T-helper 17 cell (primary cell): ENCODE measurements at places on chromosomes 12 and 14.

GRCh38 chr14:74501135-74501614 is 7.6 kb downstream of the ISCA2 start:
- DNase-seq = no peak

GRCh38 chr12:58174316-58174715 is 232.9 kb downstream of the ATP23 start:
- no peak for DNase-seq

- no peak for DNase-seq
These were observed 63.9 kb upstream of the PTGR2 start for GRCh38 chr14:73787486-73788316.

- DNase-seq = no peak
These were observed 57.2 kb downstream of the HMGA2 start for GRCh38 chr12:65881348-65881961.

GRCh38 chr12:10739157-10740118 is 16.3 kb upstream of the YBX3 start:
- no peak for DNase-seq

DNA sequence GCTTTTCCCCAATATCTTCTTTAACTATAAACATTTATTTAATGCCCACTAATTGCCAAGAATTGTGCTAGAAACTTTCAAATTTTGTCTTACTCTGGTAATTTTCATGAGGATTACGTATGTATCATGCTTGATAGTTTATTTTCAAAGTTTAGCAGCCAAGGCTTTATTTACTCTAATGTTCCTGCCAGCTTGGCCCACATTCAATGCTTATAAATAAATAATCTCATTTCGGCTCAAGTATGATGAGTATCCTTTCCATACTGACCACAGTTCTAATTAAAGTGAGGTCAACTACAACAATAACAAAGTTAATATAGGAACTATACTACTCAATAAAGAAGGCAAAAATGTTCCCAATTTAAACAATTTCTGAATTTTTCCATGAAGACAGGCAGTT is 259.2 kb downstream of the MED13L start:
- no peak for DNase-seq

DNA sequence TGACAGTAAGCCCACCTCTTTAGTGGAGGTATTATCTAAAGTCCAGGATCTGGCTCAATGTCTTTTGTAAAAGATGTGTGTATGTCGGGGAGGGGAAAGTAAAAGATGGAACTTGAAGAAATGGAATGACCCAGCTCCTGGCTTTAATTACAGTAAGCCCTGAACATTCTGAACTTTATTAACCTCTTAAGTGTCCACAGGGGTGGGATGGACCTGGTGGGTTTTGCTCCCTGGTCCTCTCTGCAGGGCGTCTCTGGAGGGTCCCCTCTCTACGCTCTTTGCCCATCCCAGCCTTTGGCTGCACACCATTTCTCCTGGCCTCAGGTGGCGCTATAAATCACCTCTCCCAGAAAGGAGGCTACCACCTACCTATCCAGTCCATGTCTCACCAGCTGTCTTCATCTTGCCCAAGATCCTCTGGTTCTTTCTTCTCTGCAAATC is 3.7 kb upstream of the CISTR start:
- DNase-seq = no peak

- no peak for DNase-seq
These were observed 526 bp downstream of the MLXIP start for GRCh38 chr12:122079033-122079531.

- no peak for DNase-seq
These were observed 18.2 kb upstream of the WSCD2 start for GRCh38 chr12:108110844-108111243.

DNA sequence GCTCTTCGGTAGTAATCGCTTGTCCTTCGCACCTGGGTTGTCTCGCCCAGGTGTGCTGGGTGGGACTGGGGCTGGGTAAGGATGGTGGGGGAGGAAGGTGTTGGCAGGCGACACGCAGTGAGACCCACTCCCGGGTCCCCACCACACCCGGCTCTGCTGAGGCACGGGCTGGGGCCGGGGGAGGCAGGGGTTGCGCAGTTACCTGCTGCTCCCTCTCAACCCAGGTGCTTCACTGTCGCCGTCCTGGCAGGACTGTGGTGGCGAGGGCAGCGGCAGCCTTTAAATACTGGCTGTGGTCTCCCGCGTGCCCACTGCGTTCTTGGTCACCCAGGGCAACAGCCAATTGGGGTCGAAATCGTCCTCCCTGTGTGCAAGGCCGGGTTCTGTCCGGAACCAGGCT is at the start of gene CCER1:
CCER1 (minus strand) TSS at position 256 of the 400 bp plus-strand sequence. CDS start 434 bp downstream, outside the sequence.
- DNase-seq = no peak

DNA sequence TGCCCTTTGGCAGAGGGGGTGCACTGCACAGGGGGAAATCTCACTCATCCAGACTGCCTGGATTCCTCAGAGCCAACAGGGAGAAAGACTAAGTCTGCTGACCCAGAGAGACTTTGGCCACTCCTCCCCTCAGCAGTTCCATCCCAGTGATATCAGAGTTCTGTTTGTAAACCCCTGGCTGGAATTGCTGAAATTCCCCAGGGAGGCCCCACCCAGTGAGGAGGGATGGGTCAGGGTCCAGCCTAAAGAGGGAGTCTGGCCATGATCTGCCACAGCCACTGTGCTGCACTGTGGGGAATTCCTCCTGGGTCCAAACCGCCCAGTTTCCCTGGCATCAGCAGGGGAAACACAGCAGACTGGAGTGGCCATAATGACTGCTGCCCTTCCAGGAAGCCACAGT is 54.9 kb upstream of the USP15 start:
- no peak for DNase-seq

- DNase-seq = no peak
These were observed 8.7 kb upstream of the RNASE4 start for GRCh38 chr14:20675669-20676068.

GRCh38 chr14:90733139-90733808 is 83.0 kb downstream of the TTC7B start:
- no peak for DNase-seq

- DNase-seq = no peak
These were observed 90.0 kb downstream of the SINHCAF start for GRCh38 chr12:31235868-31236395.

- DNase-seq = no peak
These were observed 42.2 kb downstream of the JAG2 start for GRCh38 chr14:105126126-105126980.

GRCh38 chr14:103613517-103613916 is 15.5 kb upstream of the KLC1 start:
- no peak for DNase-seq

DNA sequence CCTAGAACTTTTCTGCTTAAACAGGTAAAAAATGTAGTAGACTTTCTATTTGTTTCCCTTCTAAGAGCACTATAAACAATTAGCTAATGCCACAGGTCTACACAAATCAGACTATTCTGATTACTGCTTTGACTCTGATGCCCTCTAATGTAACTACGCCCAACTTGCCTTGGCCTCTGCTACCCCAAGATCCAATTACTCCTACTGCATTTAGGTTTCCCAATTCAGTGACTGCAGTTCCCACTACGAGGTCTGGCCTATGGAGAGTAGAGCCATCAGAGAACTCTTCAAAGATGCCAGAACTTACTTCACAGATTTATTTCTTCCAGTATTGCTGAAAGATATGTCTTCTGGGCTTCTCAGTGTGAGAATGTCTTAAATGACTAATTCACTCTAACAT is 15.3 kb upstream of the STYK1 start:
- DNase-seq = no peak

- DNase-seq = peak; percentile 18
These were observed 68.7 kb downstream of the RPAP3 start for GRCh38 chr12:47636908-47637780.

DNA sequence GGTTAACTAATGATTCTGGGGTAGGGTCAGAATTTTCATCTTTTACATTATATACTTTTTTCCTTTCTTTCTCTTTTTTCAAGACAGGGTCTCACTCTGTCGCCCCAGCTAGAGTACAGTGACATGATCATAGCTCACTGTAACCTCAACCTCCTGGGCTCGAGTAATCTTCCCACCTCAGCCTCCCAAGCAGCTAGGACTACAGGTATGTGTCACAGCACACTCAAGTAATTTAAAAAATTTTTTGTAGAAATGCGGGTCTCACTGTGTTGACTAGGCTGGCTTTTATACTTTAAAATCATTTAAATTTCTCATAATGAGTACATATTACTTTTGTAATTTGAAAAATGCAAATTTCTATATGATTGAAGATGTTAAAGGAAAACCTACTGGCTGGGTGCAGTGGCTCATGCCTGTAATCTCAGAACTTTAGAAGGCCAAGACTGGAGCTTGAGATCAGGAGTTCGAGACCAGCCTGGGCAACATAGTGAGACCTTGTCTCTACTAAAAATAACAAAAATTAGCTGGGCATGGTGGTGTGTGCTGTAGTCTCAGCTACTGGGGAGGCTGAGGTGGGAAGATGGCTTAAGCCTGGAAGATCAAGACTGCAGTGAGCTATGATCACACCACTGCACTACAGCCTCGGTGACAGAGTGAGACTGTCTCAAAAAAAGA is 25.7 kb downstream of the R3HDM2 start:
- DNase-seq = no peak

DNA sequence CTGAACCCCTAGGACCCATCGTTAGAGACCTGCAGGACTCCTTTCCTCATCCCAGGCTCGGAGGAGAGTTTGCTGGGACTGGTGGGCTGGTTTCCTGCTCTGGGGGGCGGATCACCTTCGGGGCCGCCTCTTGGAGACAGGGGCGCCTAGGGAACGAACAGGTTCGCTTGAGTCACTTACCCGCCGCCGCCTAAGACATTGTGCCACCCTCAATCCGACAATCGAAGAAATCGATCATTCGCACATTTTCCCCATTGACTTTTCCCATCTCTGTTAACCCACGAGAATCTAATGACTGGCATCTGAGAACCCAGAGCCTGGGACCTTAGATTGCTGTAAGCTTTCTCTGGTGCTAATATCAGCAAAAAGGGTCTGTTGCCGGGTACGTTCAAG is 322 bp downstream of the SLC39A9 start:
- DNase-seq = no peak
